HEK293T (cell line): ENCODE measurements at places on chromosomes 13 and 19.

- no peak for DNase-seq
Measured at GRCh38 chr13:29494520-29494919, 101.0 kb downstream of the SLC7A1 start.

GRCh38 chr13:98240135-98240534 lies 63.1 kb upstream of the RNF113B start:
- no peak for DNase-seq

DNA sequence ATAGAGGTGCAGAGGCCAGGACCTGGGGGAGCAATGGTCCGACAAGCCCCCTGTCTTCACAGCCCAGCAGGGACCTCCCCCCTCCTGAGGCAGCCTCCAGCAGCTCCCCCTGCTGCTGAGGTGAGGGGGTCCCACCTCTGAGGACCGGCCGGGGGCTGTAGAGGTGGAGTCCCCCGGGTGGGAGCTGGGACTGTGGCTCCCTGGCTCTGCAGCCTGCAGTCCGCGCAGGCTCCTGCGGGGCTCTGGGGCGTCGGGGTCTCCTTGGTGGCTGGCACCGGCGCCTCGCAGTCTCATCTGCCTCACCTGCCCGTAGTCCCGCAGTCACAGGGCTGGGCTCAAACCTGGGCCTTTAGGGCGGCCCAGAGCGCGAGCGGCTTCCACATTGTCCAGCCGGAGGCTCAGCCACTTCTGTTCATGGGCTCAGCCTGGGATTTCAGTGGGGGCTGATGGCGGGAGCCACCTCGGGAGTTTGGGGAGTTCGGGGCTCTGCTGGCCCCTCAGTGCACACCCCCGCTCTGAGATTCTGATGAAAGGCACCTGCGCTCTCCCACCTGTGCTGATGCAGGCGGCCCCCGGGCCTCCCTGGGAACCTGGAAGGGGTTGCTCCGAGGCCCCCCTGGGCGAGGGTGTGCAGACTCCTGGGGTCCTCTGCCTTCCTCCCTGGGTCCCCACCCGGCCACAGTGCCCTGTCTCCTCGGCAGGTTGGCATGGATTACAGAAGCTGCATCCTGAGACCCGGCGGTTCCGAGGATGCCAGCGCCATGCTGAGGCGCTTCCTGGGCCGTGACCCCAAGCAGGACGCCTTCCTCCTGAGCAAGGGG lies 7.0 kb upstream of the ZNF554 start:
- DNase-seq: no peak

GRCh38 chr19:49433240-49433901 lies 8.0 kb downstream of the SLC17A7 start:
- DNase-seq: no peak

DNA sequence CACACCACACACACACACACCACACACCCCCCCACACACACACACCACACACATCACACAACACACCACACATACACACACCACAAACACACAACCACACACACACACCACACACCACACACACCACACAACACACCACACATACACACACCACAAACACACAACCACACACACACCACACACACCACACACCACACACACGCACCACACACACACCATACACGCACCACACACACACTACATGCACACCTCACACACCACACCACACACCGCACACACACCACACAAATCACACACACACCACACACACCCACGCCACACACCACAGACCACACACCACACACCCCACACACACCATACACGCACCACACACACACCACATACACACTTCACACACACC lies 83.5 kb downstream of the ZNF557 start:
- DNase-seq: no peak

DNA sequence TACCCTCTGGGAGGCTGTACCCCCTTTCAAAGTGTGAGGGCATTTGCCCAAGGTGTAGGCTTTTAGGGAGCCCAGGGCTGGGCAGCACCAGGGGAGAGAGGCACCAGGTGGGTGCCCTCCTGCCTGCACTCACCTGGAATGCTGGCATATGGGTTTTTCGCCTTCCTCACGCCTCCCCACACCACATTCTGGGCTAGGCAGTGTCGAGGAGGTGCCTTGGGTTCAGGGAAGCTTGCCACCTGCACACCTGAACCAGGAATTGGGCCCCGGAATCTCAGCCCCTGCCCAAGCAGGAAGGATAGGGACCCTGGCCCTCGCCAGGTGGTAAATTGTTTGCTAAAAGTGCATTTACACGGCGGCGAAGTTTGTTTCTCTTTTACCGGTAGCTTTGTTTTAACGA lies 5.1 kb upstream of the TSHZ3 start:
- no peak for DNase-seq

GRCh38 chr13:63094717-63095116 lies 1679.1 kb upstream of the PCDH20 start:
- DNase-seq: no peak

DNA sequence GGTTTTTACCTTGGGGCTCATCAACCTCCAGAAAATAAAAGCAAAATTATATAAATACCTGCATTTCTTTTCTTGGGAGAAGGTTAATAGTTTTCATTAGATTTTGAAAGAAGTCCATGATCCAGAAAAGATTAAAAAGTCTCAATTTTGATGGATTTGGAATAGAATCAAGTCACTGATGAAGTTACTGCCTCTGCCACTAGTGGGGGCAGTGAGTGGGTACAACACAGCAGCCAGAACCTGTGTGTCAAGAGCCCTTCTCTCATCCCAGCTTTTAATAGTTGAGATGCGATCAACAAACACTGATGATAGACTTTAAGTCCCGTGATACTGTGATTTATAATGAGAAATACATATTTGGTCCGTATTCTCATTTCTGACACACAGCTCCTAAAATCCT lies 686.7 kb downstream of the DIAPH3 start:
- DNase-seq: peak; percentile 23

- DNase-seq: no peak
Measured at GRCh38 chr13:103187721-103188156, 121.5 kb upstream of the SLC10A2 start.

GRCh38 chr19:1488282-1488601 lies 1.9 kb downstream of the PCSK4 start:
- no peak for DNase-seq

GRCh38 chr19:17522988-17523872 lies 11.8 kb downstream of the PGLS start:
- DNase-seq: no peak

DNA sequence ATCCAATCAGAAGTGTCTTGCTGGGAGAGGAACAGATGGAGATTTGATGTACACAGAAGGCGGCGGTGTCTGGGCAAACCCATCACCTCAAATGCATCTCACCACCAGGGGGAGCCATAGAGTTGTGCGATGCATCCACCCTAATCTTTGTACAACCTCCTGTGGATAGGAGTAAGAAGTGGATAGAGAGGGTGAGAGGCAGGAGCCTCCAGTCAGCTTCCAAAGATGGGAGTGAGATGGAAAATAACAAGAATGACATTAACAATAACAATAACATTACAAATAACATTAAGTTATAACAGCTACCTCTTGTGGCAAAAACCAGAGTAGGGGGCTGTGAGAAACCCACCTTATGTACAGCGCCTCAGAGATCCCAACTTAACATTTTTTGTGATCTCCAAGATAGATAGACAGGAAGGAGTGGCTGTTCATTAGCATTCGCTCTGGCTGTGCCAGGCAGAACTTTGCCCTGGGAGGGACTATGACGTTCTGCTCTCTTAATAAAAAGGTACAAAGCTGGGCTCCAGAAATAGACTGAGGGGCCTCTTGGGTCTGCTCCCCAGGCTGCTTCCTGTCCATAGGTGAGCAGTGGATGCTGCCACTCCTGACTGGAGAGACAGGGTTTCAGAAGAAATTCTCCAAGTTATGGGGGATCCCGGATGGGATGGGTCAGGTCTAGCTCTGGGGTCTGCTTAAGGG lies 5.2 kb upstream of the CEACAM18 start:
- DNase-seq: peak; percentile 68

- DNase-seq: no peak
Measured at GRCh38 chr19:42419309-42419708, 7.9 kb downstream of the LIPE start.

- DNase-seq: no peak
Measured at GRCh38 chr19:6443986-6444385, 10.4 kb upstream of the SLC25A41 start.

GRCh38 chr19:18306888-18307260 lies 16.0 kb downstream of the LSM4 start:
- DNase-seq: no peak

DNA sequence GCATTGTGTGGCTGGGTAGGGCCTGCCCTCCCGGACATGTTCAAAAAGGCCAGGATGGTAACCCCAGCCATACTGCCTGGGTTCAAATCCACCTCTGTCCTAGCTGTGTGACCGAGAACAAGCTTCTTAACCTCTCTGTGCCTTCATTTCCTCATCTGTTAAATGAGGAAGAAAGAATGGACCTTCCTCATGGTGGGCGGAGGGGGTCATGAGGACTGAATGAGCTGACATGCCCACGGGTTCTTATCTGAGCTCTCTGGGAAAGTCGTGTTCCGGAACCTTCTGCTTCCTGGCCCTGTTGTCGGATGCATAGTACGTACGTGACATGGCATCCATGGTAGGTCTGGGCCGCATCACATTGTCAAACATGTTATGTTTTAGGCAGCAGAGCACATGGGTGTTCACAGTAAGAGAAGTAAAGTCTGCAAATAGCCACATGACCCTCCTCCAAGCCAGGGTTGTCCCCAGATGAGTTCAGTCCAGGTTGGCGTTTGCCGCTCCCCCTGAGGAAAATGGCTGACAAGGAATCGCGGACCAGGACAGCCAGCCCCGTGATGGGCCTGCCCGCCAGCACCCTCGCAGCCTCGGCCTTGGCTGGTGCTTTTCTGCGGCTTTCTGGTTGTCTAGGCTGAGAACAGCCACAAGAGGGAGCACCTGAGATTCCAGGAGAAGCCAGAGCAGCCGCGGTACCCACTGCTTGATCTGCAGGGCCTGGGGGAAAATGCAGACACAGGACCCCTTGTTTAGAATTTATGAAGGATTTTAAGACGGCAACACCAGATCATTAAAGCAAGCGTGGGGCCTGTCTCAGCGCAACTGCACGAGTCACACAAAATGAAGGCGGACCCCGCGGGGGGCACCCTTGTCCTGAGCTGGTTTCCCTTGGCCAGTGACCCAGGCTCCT lies 2.4 kb upstream of the NTN5 start:
- DNase-seq: peak; percentile 93

DNA sequence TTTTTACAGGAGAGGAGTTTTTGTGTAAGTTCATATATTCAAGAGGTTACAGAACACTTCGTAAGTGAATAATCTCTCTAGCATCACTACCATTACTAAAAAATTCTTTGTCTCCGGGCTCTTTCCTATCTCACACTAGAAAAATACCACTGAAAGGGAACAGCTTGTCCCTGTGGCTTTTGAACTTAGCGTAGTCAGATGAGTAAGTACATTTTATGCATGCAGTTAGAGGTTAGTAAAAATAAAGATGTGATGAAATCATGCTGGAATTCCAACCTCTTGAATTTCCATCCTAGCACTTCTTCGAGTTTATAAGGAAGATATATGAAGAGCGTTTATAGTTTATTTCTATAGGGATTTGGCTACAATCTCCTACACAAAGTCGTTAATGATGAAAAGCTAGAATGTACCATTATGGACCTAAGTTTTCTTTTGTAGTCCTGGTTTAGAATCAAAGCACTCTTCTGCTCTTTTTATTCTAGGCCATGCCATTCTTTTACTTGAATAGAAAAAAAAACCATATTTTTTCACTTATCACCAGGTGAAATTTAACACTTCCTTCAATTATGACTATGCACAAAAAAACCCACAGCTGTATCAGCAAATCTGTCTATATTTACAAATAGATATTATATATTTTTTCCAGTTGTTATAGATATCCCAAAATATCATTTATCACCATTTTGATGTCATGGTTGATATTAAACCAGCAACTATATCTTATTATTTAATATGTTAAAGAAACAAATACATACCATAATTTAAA lies 139.9 kb upstream of the PCDH9 start:
- DNase-seq: no peak

DNA sequence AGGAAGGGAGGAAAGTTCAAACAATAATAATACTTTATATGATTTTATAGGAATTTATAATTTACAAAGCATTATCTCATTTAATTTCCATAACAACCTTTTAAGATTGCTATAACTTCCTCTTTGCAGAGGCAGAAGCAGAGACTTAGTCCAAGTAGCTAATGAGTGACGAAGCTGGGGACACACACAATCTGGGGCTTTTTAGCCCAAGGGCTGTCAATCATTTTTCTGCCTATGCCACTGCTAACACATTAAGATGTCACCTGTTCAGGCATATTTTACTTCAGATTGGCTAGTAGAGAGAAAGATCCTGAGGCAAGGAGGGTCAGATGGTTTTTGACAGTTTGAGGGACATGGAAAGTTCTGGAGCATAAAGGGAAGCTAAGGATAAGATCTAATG lies 12.6 kb downstream of the SCEL start:
- no peak for DNase-seq

DNA sequence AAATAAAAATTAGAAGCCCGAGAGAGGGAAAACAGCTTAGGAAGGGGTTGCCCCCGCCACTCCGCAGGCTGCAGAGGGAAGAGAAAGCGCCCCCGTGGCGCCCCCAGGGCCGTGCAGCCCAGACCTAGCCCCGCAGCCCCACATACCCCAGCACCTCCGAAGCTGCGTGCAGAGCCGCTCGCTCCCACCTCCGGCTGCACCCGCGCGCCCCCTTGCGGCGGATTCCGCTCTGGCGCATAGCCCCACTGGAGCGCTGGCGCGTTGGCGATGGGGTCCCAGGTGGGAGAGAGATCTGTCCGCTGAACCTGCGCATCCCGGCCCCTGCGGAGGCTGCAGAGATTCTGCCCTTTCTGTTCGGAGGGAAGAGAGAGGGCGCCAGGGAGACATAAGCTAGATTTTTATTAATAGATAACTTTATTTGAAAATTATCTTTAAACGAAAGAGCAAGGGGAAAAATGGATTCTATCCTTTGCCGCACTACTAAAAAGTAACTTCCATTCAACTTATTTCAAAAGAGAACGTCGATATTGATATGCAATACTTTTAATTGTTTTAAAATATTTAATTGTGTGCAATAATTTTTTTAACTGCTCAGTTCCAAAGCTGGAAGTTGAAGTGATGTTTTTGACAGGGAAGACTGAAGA lies 11.7 kb upstream of the CLN5 start:
- DNase-seq: peak; percentile 100

DNA sequence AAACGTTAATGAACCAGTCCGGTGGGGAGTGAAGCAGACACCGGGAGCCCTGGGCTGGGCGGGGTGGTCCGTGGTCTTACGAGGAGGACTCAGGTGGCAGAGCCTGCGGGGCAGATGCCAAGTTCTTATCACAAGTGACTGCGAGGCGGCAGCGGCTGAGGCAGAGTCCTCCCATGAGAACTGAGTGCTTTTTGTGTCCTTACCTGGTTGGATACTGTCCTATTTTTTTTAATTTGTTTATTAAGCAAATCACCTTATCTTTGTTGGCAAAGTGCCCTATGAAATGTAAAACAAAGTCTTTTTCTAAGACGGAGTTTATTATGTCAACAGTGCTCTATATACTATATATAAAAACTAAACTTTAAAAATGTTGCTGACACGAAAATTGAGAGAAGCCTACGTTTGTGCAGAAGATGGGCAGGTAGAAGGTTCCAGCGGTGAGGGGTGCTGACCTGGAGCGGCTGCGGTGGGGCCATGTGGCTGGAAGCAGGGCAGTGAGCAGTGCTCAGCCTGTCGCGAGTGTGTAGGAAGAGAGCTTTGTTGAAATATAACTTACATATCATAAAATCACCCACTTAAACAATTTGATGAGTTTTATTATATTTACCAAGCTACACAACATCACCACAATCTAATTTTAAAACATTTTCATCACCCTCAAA lies 82.2 kb downstream of the ATP11A start:
- no peak for DNase-seq
